AG09309 (cell line): ENCODE measurements at places on chromosomes 6 and 20.
A peak's percentile ranks its signal among the peaks of the same experiment; 100 is the strongest.

- no peak for DNase-seq
Measured at GRCh38 chr20:48141660-48142515, 356.6 kb upstream of the SULF2 start.

DNA sequence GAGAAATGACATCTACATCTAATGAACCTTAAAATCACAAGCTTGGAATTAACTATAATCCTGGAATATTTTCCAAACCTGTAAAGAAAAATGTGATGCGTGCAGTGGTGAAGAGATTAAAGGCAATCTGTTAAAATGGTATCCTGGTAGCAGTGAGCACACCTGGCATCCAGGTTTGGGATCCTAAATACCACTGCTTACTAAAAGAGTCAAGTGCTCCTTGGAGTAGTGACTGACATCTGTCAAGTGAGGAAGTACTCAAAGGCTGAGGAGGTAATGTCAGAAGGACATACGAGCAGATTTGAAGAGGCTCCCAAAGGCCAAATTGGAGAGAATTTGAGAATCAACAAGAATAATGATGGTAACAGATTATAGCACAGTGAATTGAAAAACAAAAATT lies 32.8 kb downstream of the PCMT1 start:
- DNase-seq: no peak

DNA sequence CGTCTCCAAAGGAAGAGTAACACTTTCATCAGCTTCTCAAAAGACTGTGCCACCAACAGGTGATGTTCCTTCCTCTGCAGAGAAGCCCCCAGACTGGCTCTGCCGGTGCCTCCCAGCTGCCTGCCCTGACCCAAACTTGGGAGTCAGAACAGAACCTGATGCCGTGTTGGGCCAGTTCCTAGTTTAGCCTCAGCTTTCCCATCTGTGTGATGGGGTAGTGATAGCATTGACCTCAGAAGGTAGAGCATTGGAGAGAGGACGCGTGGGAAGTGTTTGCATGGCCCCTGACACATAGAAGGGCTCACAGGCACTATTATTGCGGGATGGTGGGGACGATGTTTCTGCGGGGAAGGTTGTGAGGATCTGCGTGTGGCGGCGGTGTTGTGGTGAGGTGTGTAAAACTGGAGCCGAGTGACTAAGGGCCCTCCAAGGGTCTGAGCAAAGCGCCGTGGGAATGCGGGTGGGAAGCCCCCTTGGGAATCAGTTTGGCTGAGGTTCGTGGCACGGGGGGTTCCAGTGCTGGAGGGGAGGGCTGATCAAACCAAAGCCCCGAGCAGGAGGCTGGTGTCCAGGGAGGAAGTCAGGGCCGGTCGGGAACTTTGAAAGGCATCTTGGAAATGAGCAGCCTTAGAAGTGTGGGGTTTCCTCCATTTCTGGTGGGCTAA lies 1.7 kb downstream of the NTSR1 start:
- DNase-seq: no peak

DNA sequence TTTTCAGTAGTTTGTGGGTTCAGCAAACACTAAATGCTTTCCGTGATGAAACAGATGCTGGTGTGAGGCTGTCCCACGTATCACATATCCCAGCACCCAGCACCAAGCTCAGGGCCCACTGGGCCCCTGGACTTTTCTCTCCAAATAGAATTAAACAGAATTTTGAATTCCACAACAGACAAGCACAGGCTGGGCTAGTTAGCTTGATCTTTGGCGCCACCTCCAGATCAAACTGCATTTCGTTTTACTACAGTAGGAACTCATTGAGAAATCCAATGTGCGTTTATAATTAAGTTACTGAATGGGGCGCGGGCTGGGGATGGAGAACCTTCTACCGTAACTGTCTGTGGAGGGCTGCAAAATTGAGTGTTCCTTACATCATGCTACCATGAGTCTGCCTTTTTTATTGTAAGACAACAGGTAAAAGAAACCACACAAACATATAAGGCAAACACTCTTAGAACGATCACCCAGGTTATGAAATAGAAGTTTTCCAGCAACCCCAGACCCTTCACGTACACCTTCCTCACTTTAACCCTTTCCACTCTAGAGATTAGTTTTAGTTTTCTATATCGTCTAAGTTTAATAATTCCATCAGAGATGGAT lies 107.8 kb downstream of the ZFP64 start:
- peak; percentile 49 for DNase-seq

GRCh38 chr20:63083831-63084562 lies 77.2 kb upstream of the BHLHE23 start:
- DNase-seq: no peak

- no peak for DNase-seq
Measured at GRCh38 chr20:17586250-17586649, 16.4 kb downstream of the DSTN start.

- DNase-seq: no peak
Measured at GRCh38 chr6:142773859-142774648, 170.9 kb downstream of the HIVEP2 start.

- DNase-seq: peak; percentile 60
Measured at GRCh38 chr20:56433880-56434255, 21.8 kb downstream of the CASS4 start.

- no peak for DNase-seq
Measured at GRCh38 chr6:104599821-104600638, 259.7 kb downstream of the HACE1 start.
